ENCODE measurements at places on chromosomes 16 and 17.

DNA sequence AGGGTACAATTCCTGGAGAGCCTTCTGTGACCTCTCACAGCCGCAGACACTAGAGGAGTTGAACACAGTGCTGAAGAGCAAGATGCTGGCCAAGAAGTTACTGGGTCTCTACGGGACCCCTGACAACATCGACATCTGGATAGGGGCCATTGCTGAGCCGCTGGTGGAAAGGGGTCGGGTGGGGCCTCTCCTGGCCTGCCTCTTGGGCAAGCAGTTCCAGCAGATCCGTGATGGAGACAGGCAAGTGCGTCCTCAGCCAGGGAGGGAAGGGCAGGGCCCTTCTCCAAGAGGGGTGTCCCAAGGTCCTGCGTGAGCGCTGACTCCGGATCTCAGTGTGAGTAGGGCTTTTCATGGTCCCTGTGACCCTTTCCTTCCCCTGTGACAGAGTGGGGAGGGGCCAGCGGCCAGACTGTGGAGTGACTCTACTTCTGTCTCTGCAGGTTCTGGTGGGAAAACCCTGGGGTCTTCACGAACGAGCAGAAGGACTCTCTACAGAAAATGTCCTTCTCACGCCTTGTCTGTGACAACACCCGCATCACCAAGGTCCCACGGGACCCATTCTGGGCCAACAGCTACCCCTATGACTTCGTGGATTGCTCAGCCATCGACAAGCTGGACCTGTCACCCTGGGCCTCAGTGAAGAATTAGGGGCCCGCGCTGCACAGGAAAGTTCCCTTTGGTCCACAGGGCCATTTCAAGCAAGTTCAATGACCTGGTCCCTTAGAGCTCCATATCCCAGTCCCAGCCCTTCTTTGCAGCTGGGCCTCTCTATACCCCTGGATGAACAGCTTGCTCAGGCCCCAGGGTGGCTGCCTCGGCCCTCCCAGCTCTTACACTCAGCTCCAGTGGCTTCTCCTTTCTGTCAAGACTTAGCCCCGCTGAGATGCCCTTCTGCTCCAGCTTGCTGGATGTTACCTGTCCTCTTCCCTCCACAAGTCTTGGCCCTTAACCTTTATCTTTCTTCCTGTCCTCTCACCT is 13.1 kb downstream of the MPO start:
- DNase-seq, result no peak

- DNase-seq, result no peak
Observed at GRCh38 chr17:3689262-3690093, 6.5 kb downstream of the P2RX5 start.

DNA sequence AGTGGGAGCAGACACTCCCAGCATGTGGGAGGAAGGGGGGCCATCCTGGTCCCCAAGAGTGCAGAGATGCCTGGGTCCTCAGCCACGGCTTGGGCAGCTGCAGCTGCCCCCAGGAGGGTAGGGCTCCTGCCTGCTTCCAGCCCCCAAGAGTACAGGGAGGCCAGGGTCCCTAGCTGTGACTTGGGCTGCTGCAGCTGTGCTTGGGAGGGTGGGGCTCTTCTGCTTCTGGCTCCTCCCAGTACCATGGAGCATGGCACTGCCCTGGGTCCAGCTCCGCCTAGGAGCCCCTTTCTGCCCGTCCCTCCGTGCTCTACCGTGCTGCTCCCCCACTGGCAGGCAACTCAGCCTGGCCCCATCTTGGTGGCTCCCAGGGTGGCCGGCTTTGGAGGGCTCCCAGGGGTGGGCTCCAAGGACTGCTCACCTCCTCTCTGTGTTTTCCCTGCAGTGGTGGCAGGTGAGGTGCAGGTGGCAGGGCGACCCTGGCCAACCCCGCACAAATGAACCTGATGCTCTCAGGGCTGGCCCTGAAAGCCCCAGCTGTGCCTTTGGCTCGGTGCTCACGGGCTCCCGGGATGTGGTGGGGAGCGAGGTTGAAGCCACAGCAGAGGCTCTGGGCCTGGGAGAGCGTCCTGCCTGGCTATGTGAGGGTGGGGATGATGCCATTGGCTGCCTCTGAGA is 18.5 kb upstream of the USP22 start:
- no peak for DNase-seq

- DNase-seq, result peak; percentile 94
Observed at GRCh38 chr17:82494236-82495055, 25.1 kb upstream of the FOXK2 start.

- DNase-seq, result no peak
Observed at GRCh38 chr16:19884611-19885450, at the start of gene GPRC5B. TSS of gene GPRC5B (minus strand) at chr16:19884848. CDS start at chr16:19872845, 12,003 bp downstream.

DNA sequence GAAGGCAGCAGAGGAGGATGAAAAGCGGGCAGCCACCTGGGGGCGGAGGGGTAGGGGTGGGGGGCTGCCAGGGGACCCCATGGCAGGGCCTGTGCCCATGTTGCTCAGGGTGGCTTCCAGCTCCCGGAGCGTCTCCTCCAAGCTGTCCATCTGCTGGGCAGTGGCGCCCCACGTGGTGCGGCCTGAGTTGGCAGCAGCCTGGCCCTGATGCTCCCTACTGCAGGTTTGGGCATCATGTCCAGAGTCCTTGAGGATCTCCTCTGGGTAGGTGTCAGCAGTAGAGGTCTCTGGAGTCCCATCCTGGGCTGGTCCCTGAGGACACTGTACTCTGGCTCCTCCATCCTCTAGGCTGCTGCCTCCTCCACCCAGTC is 60.9 kb downstream of the SRCIN1 start:
- DNase-seq, result no peak

DNA sequence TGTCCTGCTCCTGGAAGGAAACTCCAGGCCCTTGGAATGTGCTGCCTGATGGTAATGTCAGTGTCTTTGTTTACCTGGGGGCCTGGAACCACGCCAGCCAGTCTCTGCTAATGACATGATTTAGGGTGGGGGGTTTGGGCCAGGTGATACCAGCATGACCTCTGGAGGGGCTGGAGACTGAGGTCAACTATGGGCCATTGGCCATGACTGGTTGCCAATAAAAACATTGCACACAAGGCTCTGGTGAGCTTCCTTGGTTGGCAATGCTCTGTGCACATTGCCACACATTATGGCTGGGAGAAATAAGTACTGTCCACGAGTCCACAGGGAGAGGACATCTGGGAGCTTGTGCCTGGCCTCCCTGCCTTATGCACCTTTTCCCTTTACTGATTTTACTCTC is 52.5 kb downstream of the LITAF start:
- DNase-seq, result no peak

DNA sequence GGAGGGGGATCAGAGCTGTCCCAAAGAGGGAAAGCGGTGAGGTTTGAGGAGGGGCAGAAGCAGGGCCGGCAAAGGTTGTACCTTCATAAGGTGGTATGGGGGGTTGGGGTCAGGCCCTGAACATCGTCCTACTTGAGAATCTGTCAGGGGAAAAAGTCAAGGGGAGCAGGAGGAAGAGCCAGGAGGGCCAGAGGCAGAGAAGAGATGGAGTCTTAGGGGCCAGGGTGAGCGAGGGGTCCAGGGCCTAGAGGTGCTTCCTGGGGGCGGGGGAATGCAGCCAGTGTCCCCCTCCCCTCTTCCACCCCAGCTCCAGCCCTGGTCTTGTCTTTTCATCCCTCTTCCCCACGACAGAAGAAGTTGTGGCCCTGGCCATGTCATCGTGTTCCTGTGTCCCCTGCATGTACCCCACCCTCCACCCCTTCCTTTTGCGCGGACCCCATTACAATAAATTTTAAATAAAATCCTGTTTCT is 1.3 kb upstream of the PRRT2 start:
- no peak for DNase-seq

GRCh38 chr16:85611194-85611443 is 2.0 kb upstream of the GSE1 start:
- no peak for DNase-seq

- no peak for DNase-seq
Observed at GRCh38 chr17:1270210-1271029, at the start of gene BHLHA9. TSS of gene BHLHA9 (plus strand) at chr17:1270444. CDS start at chr17:1270564, 120 bp downstream.

GRCh38 chr17:64063088-64063487 is 42.7 kb upstream of the ICAM2 start:
- no peak for DNase-seq

DNA sequence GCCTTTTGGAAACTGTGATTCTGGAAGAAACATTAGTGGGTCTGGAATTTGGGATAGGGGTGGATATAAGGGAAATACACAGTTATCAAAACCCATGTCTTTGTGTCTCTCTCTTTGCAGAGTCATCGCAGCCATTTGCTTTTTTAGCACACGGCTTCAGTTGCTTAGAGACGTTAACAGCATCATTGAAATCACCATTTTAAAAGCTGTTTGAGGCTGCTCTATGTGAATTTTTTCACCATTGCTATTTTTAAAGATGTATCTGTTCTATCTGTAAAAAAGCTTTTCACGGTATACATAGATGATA is 47.3 kb downstream of the OMG start:
- DNase-seq, result no peak

DNA sequence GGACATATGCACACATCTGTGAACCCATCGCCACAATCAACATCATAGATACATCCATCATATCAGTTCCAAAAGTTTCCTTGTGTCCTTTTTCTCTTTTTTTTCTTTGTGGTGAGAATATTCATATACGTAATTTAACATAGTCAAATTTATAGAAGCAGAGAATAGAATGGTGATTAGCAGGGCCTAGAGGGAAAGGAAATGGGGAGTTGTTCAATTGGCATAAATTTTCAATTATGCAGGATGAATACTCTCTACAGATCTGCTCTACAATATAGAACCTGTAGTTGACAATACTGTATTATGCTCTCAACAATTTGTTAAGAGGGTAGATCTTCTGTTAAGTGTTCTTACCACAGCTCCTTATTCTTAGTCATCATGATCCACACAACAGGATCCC is 413.2 kb downstream of the SHISA9 start:
- DNase-seq, result no peak

GRCh38 chr16:75266738-75267630 is 15.6 kb upstream of the BCAR1 start:
- DNase-seq, result no peak

- no peak for DNase-seq
Observed at GRCh38 chr17:50830352-50830751, 5.0 kb upstream of the WFIKKN2 start.

DNA sequence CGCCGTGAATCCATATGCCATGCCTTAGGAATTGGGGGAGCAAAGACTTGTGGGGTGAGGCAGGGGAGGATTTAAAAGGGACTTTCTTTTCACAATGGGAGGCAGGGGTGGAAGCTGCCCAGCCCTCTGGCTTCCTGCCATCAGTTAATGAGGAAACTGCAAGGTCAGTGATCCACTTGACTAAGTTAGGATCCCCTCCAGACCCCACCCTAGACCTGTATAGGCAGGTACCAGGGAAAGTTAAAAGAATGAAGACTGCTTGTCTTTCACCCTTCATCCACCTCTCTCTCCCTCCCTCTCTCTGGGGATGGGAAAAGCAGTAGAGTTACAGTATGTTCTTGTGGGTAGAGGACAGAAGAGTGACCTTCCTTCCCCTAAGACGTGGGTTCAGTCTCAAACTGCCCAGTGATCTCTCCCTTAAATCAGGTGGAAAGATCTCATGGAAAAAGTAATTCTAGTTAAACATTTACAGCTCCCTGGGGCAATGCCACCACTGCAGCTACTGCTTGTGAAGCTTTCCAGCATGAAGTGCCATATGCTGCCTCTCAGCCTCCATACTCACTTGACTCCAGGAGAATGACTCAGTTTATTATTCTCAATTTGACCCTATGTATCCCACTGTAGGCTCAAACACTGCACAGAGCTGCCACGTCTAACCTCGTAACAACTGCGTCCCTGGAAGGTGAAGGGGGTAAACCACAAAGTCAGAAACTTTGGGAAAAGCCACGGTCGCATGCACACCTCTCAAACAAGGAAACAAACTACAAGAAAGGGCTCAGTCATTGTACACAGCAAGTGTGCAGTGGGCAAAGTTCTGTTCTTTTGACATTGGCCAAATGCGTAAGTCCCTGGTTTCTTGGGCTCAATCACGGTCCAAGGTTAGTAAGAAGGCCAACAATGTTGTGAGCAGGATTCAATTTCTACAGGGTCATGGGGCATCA is 1.2 kb downstream of the COA3 start:
- no peak for DNase-seq

- DNase-seq, result no peak
Observed at GRCh38 chr16:72226136-72226535, 54.2 kb upstream of the PMFBP1 start.

DNA sequence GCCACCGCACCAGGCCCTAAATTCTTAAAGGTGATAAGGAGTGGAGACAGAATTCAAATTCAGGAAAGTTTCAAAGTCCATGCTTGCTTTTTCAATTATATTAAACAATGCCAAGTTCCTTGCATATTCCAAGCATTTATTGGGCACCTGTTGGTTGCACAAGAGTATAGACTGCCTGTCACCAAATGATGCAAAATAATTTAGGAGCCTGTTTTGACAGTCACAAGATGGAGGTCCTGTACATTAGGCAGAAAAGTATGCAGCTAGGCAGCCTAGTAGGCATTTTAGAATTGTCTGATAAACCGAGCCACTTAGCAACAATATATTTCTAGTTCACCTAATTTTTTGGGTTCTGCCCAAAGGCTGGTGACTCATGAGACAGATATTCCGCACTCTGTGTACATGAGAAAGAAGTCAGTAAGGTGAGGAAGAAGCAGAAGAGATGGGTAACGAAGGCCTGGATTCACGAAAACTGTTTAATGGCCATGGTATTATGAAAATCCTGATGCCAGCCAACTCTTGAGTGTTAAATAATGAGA is 7.3 kb downstream of the ACACA start:
- DNase-seq, result no peak

GRCh38 chr17:55988861-55989260 is 164.4 kb upstream of the ANKFN1 start:
- DNase-seq, result no peak

DNA sequence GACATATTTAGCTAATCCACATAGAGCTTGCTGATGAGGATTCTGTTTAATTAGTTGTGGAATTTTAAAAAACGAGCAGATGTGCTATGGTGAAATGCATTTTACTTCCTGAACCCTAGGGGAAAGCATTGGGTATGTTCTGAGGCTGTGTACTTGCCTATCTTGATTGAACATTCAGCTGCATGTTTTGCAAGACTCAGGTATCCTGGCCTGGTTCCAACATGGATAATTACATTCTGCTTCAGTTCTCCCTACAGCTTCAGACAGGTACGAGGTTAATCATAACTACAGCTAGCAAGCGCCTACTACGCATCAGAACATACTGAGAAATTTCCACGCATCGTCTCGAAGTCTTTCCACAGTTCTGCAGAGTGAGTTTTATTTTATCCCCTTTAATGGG is 77.0 kb downstream of the HS3ST2 start:
- DNase-seq, result no peak

- DNase-seq, result no peak
Observed at GRCh38 chr17:1643293-1643998, 2.1 kb downstream of the SCARF1 start.

DNA sequence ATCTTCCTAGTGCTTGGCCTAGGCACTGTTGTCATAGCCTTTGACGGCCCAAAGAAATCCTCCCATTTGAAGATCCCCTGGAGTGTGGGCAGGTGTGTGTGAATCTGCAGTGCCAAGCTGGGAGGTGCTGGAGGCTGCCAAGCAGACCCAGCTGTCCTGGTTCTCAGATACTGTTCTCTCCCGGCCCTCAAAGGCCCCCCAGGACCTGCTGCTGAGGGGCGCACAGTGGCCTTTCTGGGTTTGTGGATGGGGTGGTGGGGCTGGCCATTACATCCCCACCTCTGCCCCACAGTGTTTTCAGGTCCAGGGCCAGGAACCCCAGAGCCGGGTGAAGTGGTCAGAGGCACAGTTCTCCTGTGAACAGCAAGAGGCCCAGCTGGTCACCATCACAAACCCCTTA is 60.5 kb downstream of the MRC2 start:
- DNase-seq, result no peak

GRCh38 chr16:8937803-8938202 is 25.9 kb downstream of the USP7 start:
- no peak for DNase-seq

Data from AG04449 (cell line).